Retinal pigment epithelial cell (primary cell): ENCODE measurements at places on chromosomes 7 and 10.
A peak's percentile ranks its signal among the peaks of the same experiment; 100 is the strongest.

DNA sequence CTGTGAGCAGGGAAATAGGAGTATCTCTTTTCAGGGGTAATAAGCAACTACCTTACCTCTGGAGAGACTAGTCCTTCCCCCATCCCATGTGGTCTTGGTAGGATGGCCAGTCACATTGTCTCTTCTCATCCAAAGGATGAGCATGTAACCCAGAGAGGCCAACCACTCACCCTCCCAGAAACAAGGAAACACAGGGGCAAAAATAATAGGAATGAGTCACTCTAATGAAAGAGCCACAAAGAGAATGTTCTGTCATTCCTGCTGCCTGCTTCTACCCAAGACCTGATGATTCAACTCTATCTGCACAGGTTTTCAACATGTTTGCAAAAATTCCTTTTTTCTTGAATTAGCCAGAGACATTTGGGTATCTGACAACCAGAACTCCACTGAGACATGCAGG, 99.3 kb upstream of the NFE2L3 start:
- DNase-seq: no peak

DNA sequence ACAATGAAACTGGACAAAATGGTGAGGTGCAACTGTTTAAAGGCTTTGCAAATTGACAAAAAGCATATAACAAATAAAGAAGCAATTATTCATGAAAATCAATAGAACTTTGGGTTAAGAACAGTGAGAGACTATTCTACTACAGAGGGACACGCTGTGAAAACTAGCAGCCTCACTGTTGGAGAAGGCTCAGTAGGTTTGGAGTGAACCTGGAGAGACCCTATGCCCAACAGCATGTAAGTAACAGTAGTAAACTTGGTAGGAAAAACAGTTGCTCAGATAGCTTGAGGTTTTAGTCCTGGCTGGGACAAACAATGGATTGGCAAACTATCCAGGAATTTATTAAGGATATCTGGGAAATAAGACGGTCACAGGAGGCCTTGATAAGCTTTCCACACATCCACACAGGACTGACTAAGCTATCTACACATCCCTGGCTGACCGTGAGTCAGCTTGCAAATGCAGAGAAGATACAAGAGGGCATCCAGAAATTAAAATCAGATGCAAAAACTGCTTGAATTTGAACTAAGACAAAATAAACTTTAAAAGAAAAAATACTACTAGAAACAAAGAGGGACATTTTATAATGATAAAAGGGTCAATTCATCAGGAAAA, 15.9 kb downstream of the FAM149B1 start:
- peak; percentile 51 for DNase-seq

DNA sequence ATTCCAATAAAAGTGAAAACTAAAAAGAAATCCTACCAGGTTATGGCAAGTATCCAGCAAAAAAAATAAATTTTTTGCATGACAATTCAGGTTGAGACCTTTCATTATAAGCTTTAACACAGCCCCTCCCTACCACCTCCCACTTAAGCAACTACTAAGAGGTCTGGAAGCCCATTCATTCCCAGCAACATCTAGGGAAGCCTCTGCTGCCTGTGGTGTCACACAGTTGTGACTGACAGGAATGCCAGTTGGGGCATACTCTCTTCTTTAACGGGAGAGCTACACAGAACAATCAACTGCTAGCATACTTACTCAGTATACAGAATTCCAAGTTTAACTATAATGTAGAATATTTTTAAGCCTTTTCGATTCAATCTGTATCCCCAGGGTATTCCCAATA, 27.8 kb downstream of the ABI1 start:
- DNase-seq: no peak

GRCh38 chr7:55164527-55164926, 145.7 kb downstream of the EGFR start:
- DNase-seq: no peak
